ENCODE measurements at places on chromosomes 3 and 15.

DNA sequence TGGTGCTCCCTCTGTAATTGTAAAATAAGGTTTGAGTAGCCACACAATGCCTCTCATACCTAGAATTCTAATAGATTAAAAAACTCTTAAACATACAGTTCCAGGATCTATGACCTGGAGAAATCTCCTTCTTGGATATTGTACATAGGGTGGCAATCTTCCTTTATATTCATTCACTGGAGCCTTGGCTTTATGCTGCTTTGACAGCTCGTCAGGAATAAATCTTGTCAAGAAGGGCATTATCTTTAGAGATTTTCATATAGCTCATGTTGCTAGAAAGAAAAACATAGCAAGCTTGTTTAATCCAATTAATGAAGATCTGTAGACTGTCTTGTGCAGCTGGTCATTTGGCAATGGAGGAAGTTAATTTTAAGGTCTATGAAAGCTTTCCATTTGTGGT is 131.1 kb downstream of the PYDC2 start:
- DNase-seq, result no peak

- no peak for DNase-seq
Observed at GRCh38 chr3:23172059-23172458, 31.1 kb upstream of the UBE2E2 start.

- DNase-seq, result no peak
Observed at GRCh38 chr15:33188641-33189257, 5.8 kb downstream of the FMN1 start.

GRCh38 chr15:34768530-34768929 is 13.7 kb upstream of the GJD2 start:
- no peak for DNase-seq

- DNase-seq, result no peak
Observed at GRCh38 chr3:194197981-194198695, 62.2 kb downstream of the HES1 start.

- no peak for DNase-seq
Observed at GRCh38 chr3:134389865-134390264, 15.6 kb upstream of the AMOTL2 start.

DNA sequence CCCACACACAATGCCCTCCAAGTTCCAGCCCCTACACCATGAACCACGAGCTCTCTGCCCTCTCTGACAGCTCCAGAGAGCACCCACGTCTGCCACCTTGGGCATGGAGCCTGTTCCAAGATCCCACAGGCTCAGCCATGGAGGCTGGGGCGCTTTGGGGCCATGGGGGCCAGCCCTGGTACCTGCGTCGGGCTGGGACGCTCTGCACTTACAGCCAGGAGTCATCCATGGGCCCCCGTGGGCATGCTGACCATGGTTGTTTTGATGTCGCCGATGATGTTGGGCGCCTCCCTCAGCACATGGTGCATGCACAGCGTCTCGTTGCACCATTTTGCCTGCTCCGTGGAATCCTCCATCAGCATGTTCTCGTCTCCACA is 51.9 kb upstream of the UBE2Q2 start:
- no peak for DNase-seq

DNA sequence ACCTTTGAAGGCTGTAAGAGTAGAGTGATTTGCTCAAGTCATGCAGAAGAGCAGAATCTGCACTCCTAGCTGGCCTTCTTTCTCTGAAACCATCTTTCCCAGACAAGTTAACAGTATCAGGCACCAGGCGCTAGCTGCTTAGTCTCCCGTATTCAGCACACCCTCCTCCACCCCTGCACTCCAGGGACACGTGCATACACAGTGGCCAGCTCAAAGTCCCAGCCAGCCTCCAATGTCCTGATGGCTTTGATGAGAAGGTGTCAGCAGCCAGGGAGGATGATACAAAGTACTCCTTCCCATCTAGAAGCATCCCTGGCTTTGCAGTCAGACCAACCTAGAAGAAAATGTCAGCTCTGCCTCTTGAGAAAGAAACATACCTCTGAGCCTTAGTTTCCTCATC is 177.8 kb downstream of the ADAMTS17 start:
- no peak for DNase-seq

DNA sequence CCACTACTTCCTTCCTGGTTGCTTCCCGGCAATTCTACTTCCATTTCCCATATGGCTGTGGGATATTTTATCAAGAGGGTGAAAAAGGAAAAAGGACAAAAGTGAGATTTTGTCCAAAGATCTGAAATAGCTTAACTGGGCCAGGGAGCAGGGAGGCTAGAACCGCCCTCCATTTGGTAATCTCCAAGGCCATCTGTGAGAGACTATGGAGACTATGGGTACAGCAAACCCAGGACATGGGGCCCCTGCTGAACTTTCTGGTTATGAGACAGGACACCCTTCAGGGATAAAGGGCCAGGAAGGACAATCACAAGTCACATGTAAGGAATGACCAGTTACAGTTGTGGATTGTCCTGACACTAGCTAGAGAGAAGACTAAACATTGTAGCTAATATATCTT is 24.3 kb downstream of the ZSCAN2 start:
- DNase-seq, result no peak

- DNase-seq, result no peak
Observed at GRCh38 chr3:79257791-79258190, 510.0 kb downstream of the ROBO1 start.

DNA sequence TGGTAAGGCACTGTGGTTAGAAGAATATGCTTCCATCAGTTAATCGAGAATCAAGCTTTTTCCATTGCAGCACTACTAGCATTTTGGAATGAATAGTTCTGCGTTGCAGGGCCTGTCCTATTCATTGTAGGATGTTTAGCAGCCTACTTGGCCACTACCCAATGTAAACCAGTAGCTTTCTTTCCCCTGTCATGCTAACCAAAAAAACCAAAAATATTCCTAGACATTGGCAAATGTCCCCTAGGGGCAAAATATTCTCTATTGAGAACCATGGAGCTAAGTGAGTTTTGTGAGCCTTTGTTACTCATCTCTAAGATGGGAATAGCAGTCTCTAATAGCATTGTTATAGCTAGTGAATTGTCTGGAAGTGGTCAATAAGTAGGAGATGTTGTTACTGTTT is 187.2 kb downstream of the CADPS start:
- DNase-seq, result no peak

DNA sequence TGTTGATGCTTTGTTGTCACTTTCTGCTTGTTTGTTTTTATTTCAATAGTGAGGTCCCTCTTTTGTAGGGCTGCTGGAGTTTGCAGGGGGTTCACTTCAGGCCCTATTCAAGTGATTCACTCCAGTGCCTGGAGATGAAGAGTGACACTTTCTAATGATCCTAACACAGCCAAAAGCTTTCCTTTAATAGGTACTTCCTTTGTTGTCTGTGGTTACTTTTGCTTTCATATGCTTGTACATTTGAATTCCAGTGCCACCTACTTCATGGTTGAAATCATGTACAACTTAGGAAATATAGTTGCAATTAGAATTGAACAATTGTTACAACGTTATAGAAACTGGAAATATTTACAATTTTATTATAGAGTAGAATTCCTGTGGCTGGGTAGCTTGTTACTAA is 466.8 kb upstream of the EPHA3 start:
- DNase-seq, result no peak

GRCh38 chr15:78210349-78210717 is 24.0 kb downstream of the ACSBG1 start:
- DNase-seq, result no peak

GRCh38 chr3:67901681-67902080 is 247.3 kb upstream of the SUCLG2 start:
- DNase-seq, result no peak

DNA sequence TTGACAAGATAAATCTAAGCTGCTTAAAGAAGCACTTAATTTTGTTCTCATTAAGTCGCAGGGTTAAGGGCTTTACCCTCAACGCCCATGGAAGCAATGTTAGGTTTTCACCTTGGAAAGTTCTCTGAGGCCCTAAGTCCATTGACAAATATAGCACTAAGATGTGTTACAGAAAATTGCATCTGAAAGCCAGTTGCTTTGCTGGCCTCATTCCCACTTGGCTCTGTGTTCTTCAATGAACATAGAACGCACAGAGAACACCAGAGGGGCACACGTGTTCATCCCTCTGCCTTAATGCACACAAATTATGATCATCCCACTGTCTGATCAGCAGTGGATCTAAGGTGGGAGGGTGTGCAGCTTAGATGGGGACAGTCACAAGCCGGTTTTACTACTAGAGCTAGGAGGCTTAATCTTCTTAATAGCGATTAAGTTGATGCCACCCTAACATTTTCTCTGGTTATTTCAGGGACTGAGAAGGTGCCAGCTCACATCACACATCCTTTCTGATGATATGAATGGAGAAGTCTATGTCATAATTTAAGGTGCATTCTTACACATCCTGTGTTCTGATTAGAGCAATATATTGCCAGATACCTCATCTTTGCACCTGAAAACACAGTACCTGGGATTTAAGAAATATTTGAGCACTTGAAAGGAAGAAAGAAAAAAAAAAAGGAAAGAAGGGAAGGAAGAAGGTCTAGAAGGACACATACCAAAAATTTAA is 224.4 kb upstream of the ICE2 start:
- no peak for DNase-seq

- DNase-seq, result no peak
Observed at GRCh38 chr15:69522361-69522760, 69.7 kb downstream of the RPLP1 start.

- no peak for DNase-seq
Observed at GRCh38 chr3:7484636-7485035, 623.7 kb downstream of the GRM7 start.

DNA sequence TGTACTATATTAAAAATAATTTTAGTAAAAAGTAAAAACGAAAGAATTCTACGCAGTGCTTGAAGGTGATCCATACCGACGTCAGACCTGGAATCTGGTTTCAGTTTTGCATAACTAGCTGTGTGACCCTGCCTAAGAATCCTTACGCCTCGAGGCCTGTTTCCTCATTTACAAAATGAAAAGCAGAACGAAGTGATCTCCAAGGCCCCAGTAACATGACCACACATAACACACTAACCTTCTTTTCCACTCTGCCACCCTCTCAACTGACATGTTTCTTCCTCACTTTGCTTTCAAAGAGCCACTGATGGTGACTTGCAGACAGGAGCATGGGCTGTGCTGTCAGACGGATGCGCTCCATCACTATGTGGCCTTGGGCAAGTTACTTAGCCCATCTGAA is 4.8 kb downstream of the MESD start:
- no peak for DNase-seq

DNA sequence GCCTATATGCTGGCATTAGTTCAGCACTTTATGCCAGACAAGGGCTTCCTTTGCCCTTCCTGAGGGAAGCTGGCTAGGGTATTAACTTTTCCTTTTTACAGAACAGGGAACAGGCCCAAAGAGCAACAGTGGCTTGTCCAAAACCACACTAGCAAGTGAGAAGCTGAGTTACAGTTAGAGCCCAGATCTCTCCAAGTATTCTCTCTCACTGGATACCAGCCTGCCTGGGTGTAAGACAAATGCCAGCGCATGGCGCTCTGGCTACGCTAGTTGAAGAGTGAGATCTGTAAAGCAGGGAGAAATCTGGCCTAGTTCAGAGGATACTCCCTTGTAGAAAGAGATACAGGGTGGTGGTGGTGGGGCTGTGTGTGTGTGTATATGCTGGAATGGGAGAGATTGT is 38.4 kb downstream of the RAB11A start:
- DNase-seq, result no peak

- no peak for DNase-seq
Observed at GRCh38 chr3:175378348-175378747, 519.2 kb downstream of the NAALADL2 start.

DNA sequence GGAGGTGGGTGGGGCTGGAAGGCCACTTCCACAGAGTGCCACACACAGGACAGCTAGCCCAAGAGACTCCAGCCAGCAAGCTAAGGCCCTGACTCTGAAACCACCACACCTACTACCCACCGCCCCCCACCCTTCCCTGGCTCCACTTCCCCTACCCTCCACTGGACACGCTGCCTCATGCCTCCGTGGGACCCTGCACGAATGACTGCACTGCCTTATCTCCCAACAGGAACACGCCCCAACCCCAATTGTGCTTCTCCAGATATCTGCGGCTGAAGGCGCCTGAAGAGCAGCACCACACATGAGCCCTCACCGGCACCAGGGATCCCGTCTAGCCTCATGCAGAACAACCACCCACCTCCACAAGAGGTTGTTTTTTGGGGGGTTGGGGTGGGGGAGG is 2.7 kb downstream of the LINGO1 start:
- no peak for DNase-seq
